NCI-H2227 treated with DMSO at 0.1 percent for 48 hours (cell line): ENCODE measurements at places on chromosomes 2 and 18.
A peak's percentile ranks its signal among the peaks of the same experiment; 100 is the strongest.

- DNase-seq: no peak
These were observed 92.5 kb upstream of the EML6 start for GRCh38 chr2:54630858-54631497.

DNA sequence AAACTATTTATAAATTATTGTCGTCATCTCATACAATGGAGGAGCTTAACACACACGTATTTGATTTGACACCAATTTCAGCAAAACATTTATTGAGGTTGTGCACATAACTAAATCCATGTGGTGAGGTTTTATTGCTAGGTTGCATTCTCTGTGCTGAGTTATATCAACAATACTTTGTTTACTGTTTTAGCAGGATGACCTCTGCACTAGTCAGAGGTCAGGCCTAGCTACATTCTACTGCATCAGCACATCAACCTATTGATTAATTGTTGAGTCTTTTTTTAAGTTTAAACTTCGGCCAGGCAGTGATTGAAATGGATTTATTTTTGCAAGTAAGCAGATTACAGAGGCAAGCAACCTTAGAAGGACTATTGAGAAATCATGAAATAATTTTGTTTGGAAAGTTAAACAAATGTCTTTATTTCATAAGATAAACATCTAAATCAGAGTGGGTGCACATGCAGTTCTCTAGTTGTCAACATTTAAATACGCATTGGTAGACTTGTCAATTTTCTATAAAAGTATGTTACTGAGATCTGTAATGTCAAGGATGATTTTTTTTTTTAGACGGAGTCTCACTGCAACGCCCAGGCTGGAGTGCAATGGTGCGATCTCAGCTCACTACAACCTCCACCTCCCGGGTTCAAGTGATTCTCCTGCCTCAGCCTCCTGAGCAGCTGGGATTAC is 75.2 kb upstream of the CD28 start:
- no peak for DNase-seq

DNA sequence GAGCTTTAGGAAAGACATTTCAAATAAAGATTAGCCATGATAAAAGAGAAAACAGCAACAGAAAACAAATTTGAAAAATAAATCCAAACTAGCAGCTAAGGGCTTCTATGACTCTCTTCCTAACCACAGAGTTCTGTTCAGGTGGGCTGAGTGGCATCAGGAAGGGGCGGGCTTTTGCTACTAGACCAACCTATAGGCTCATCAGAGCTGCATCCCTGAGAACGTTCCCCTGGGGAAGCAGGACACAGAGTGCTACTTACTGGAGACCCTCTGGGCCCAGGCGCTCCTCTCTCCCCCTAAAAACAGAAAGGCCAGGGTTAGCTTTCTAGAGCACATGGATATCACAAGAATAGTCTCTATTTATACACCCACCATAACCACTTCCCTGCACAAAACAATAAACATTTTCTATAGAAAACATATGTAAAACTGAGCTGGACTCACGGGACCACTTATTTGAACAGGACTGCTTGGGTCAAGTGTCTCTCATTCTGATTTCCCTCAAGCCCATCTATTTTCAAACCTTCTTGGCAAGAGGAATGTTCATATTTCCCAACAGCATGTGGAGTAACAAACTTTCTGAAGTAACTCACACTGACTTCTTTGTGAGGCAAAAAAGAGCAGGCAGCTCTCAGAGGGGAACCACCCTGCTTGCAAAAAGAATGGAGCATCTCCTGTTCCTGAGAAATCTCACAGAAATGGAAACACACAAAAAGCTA is 78.9 kb upstream of the LMAN1 start:
- no peak for DNase-seq

- no peak for DNase-seq
These were observed 239.9 kb downstream of the SPAG16 start for GRCh38 chr2:213524164-213524563.

DNA sequence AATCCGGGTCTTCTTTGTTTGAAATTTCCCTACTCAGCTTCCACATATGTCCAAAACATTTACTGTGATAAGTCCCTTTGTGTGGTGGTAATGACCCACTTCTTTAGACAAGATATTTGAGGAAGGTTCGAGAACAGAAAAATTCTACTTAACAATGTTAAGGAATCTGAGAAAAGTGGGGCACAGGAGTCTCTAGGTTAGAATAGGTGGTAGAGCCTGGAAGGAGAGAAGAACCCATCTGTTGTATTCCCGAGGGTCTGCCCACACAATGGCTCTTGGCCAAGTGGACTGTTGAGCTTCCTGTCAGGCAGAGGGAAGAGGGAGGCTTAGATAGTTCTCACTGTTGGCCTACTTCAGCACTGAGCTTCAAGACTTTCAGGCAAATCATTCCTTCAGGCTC is 4.3 kb downstream of the IGFBP2 start:
- no peak for DNase-seq

DNA sequence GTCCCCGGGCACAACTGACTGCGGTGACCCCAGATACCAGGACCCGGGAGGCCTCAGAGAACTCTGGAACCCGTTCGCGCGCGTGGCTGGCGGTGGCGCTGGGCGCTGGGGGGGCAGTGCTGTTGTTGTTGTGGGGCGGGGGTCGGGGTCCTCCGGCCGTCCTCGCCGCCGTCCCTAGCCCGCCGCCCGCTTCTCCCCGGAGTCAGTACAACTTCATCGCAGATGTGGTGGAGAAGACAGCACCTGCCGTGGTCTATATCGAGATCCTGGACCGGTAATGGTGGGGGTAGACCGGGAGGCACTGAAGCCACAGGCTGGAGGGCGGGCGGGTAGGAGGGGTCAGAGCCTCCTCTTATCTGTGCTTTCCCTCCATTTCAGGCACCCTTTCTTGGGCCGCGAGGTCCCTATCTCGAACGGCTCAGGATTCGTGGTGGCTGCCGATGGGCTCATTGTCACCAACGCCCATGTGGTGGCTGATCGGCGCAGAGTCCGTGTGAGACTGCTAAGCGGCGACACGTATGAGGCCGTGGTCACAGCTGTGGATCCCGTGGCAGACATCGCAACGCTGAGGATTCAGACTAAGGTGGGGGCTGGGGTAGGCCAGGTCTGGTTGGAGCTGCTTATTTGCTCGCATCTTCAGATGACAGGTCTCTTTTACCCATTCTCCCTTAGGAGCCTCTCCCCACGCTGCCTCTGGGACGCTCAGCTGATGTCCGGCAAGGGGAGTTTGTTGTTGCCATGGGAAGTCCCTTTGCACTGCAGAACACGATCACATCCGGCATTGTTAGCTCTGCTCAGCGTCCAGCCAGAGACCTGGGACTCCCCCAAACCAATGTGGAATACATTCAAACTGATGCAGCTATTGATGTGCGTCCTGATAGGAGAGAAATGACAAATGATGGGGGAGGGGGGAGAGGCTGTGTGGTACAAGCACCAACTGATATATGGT is 780 bp downstream of the HTRA2 start:
- DNase-seq: peak; percentile 15

GRCh38 chr2:172282944-172283343 is 144.4 kb upstream of the ITGA6 start:
- DNase-seq: no peak

DNA sequence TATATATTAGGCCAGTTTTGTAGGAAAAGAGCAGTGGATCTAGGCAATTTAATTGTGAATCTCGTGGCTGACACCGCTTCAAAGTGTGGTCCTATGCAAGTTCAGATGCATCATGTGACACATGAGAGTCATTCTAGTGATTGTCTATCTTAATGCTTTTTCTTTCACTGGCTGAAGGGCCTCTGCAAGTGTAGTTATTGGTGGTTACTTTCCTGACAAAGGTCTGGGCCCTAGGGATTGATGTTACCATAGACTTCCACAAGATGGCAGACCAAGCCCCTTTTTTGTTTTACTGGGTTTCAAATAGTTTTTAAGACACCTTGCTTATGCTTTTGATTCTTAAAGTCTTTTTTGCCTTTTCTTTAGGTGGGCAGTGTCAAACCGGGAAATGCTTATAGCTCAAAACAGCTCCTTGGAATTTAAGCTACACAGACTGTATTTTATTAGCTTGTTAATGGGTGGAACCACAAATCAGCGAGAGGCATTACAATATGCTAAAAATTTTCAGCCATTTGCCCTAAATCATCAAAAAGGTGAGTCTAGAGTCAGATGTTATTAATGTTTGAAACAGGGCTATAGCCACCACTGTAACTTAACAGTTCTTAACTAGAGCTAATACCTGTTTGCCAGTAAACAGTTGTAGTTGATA is 25.9 kb downstream of the CD8A start:
- DNase-seq: peak; percentile 62

- no peak for DNase-seq
These were observed 42.4 kb upstream of the IGFBP2 start for GRCh38 chr2:216590780-216591179.

DNA sequence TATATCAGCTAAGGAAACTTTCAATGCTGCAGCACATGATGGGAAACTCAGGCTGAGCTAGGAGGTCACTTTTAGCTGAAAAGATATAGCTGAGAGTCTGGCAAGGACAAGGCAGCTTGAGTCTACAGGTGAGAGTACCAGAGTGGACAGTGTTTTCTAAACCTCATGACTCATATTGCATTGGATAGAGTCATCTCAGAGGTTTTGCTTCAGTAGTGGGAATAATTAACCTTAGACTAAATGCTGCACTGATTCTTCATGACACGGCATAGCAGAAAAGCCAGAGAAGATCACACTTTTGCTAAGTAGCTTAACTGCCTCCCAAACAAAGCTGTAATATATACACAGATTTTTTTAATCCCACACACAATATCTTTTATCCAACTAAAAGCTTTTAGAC is 865.0 kb upstream of the CDH2 start:
- DNase-seq: no peak

DNA sequence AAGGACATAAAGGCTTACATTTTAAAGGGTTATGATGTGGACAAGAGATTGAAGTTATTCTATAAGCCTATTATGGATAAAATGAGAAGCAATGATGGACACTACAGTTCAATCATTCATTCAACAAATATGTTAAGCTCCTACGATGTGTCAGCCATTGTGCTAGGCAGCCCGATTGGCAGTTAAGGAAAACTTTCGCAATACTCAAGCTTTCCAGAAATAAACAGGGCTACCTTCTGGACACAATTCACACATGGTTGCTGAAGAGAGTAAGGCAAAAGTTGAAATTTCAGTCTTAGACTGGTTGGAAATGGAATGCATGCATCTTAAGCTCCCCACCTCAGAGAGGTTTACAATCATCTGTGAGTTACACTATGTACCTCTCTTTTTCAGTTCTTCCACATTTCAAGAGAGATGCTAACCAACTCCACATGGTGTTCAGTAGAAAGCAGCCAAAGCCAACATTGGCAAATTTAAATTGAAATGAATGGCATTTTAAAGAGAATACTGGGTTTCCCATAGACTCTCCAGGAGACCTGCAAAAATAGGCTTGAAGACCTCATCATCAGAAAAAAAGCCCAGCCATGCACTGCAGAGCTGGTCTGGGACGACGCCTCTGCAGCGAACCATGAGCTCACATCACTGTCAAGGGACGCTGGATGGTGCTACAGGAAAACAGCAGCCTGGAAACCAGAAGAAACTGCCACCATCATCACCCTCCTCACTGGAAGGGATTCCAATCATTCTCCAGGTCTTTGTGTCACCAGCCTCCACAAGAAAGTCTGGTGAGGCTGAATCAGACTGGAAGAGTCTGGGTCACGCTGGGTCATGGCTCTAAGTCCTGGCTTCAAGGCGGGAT is 276.3 kb downstream of the AFF3 start:
- DNase-seq: no peak

DNA sequence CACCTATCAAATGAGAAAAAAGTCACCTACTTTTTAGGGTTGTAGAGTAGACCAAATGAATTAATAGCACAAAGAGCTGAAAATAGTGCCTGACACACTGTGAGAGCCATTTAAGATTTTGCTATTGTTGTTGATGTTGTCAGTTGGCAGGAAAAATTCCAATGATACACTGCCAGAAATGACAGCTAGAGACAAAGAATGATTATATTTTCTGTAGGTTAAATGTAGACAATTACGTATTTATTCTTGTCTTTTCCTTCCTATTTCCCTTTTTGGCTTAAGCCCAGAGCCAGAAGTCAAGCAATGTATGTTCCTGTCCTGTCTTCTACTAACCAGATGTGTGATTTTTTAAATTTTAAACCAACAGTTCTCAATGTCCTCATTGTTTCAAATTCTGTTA is 17.2 kb downstream of the NRXN1 start:
- no peak for DNase-seq

- no peak for DNase-seq
These were observed 93.5 kb upstream of the SLC14A2 start for GRCh38 chr18:45521777-45522176.

- no peak for DNase-seq
These were observed 165.5 kb downstream of the PTGR3 start for GRCh38 chr18:75043478-75043877.

GRCh38 chr18:22469926-22470247 is 52.2 kb upstream of the CTAGE1 start:
- no peak for DNase-seq

DNA sequence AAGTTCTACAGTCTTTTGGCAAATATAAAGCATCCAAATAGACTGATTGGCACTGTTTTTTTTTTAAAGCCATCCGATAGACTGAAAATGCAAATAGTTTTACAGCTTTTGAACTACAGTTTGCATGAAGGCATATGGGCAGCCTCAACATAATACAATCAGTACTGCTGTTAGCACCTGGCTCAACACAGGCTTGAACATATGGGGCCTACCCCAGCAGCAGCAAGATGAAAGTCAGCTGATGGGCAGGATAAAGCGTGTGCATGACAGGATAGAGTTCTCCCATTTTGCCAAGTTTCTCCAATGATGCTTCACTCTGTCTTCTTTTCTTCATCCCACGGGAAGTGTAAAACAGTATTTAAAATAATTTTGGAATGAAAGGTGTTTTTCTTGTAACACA is 1.3 kb upstream of the AKAIN1 start:
- DNase-seq: no peak

GRCh38 chr2:53452957-53453748 is 314.5 kb upstream of the CHAC2 start:
- no peak for DNase-seq

GRCh38 chr2:8987410-8987809 is 16.1 kb downstream of the MBOAT2 start:
- no peak for DNase-seq

DNA sequence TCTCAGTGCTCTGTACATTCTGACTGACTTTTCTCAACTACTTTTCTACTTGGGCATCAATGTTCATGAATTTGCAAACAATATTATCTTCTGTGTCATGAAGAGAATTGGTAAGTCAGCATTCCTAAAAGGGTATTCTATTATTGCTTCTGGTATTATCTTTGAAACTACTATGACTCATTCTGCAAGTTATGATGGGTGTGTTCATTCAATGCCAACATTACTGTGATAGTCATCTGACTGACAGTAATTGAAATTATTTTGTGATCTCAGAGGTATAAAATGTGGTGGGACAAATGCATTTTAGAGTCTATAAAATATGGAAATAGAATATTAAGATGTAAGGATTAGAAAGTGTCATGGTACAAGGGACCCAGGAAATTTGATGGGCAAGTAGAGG is 736.0 kb upstream of the CELF4 start:
- no peak for DNase-seq

DNA sequence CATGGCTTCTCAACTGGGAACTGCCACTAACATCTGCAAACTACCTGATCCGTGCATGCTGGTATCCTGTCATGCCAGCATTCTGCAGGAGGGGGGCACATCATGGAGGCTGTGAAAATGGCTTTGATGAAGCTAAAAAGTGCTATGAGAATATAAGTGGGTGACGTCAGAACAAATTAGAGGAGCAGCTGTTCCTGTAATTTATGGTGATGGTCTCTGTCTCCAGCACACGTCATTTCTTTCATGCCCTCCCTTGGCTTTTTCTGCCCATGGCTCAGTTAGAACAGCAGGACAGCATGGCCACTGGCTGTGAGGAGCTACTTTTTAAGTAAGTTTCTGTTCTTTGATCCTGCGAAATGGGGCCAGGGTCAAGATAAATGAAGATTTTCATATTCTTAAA is 466.3 kb downstream of the THSD7B start:
- no peak for DNase-seq
